Posterior cingulate gyrus (tissue), 11 donors: ENCODE measurements at places on chromosomes 4 and X.

- no peak for DNase-seq
Measured at GRCh38 chr4:47652092-47652491, 167.0 kb downstream of the ATP10D start.

GRCh38 chrX:37454537-37455285 lies 105.5 kb downstream of the PRRG1 start:
- no peak for DNase-seq

DNA sequence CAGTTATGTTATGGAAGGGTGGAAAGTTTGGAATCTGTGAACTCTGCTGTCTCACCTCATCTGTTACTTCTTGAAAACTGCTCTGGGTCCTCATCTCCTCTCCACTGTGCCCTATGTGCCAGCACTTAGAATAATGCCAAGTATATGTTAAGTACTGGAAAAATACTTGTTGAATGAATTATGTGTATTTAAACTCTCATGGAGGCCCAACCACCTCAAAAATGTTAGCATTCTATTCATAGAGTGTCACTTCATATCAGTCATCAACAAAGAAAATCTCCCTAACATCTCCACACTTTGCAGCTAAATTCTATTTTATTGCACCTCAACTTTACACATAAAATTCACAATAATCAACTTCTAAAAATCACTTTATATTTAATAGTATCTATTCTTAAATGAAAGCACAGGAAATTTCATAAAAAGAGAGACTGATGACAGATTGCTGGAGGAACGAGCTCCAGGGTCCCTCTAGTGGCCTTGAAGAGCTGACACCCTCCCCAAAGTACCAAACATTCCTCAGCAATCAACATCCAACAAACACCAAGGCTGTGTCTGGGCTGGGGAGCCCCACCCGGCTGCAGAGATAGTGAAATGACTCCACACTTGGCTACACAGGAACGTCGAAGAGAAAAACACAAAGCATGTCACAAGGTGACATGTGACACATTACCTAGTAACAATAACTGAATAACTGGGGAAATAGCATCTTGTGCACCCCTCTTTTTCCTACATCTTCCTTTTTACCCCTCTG lies 45.8 kb downstream of the SLC39A8 start:
- DNase-seq = no peak

DNA sequence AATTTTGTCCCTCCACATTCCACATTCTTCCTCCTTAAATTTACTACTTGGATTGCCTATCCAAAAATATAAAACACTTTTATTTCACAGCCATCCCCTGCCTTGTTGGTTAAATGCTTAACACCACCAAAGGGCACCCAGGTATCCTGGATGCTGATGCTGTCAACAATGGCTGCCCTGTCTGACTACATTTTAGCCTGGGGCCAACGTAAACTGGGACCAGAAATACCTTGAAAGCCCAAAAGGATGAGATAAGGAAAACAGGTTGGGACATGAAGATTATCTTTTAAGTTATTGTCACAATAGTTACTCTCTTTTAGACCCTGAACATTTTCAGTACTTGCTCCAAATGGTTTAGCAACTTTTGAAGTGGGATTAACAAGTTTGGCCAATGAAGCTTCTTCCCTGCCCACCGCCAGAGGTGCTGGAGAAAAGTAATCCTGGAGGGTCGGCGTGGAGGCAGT lies 775 bp upstream of the YIPF6 start:
- no peak for DNase-seq

GRCh38 chrX:123743312-123743711 lies 10.5 kb upstream of the THOC2 start:
- DNase-seq = no peak

DNA sequence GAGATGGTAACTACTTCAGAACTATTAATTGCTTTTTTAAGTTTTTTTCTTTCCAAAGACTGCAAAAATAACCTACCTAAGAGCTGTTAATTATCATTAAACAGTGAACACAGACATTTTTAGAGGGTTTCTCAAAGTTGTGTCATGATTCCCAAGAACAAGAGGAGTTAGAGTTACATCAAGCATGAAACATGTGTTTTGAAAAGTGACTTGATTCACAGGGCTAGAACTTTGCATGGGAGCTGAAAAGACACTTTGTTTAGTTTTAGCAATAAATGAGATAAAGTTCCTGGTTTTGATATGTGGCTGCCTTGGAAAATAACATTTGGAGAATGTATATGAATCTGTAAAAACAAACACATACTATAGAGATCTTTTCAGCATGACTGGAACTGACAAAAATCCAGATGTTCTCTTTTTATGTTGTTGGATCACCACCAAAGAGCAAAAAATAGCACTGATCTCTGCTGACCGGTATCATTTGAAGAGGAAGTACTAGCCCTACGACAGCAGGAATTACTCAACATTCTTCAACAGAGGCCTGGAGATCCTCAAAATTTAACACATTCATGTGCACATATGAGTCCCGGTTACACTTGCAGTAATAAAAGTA lies 173.0 kb upstream of the PCDH18 start:
- no peak for DNase-seq

DNA sequence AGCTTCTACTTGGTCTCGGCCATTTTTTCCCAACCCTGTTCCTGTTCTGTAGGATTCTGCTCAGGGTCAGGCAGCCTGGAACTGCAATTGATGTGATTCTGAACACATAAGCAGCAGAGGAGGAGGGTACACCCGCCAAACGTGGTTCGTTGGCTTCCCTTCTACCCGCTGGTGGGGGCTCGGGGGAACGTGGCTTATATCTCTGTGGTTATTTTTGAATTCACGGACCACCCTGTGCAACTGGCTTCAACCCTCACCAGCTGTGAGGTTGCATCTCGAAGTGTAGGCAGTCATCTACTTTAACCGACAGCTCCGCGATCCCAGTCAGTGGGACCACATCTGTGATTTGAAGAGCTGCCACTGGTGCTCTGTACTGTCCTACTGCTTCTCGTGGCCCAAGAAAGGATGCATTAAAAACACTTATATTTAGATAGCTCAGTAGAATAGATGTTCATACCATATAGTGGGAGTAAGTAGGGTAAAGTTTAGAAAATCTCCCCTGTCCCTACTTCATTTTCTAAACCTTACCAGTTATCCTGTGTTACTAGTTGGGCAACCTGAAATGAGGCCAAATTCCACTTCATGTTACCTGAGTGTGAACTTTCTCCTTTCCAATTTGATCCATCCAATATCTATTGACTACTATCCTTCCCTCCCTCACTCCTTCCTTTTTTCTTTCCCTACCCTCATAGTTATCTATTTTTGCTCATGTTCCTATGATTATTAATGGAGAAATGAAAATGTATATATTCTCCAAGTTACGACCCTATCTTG lies 80.4 kb upstream of the BCOR start:
- no peak for DNase-seq

- DNase-seq = no peak
Measured at GRCh38 chr4:183300655-183301054, 19.4 kb downstream of the CLDN22 start.

- no peak for DNase-seq
Measured at GRCh38 chr4:116099596-116099995, 985.8 kb downstream of the TRAM1L1 start.

DNA sequence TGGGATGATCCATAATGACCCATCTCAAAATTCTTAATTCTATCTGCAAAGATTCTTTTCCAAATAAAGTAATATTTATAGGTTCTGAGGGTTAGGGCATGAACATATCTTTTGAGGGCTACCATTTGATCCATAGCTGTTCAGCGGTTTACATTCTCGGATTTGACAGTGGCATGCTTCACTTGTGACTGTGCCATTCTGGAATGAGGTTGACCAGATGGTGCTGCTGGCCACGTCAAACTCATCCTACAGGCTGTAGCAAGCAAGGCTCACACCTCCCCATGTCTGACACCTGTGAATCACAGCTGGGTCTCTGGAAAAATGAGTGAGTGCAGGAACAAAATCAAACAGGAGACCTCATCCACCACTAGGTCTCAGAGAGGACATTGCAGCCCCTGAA lies 280.5 kb downstream of the DHRSX start:
- no peak for DNase-seq

DNA sequence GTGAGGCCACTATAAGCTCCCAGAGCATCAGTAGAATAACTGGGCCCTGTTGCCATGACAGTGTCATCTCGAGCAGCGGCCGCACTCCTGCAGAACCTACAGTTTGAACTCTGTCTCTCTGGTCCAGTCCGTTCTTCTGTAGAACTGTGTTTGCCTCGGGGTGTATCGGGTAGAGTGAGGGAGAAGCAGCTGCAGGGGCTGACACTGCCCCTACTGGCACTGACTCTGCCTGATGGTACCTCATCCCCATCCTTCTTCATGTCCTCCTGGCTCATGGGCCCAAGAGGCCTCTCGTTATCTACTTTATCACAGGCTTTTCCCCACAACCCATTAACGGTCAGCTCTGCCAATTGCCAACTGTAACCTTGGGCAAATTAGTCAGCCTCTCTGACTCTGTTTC lies 96.5 kb downstream of the NPNT start:
- no peak for DNase-seq

GRCh38 chrX:73916931-73917667 lies 354.1 kb downstream of the CHIC1 start:
- DNase-seq = no peak

- no peak for DNase-seq
Measured at GRCh38 chr4:165058666-165059065, 5.0 kb downstream of the TRIM75 start.

- DNase-seq = no peak
Measured at GRCh38 chrX:150968862-150969720, 14.0 kb upstream of the HMGB3 start.

GRCh38 chr4:150402871-150403272 lies 179.1 kb upstream of the MAB21L2 start:
- DNase-seq = peak; percentile 45

DNA sequence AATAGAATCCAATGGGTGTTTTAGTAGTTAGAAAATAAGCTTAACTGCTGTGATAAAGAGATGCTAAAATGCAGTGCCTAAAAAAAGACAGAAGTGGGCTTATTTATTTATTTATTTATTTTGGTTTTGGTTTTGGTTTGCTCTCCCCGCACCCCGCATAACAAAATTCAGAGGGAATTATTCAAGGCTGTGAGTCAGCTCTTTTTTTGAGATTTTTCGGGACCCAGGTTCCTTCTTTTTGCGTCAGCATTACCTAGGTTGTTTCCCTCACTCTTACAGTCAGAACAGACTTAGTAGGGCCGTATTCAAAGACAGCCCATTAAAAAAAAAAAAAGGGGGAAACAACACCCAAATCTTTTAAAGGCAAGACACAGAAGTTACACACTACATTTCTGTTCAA lies 1495.5 kb upstream of the ADGRL3 start:
- DNase-seq = no peak

DNA sequence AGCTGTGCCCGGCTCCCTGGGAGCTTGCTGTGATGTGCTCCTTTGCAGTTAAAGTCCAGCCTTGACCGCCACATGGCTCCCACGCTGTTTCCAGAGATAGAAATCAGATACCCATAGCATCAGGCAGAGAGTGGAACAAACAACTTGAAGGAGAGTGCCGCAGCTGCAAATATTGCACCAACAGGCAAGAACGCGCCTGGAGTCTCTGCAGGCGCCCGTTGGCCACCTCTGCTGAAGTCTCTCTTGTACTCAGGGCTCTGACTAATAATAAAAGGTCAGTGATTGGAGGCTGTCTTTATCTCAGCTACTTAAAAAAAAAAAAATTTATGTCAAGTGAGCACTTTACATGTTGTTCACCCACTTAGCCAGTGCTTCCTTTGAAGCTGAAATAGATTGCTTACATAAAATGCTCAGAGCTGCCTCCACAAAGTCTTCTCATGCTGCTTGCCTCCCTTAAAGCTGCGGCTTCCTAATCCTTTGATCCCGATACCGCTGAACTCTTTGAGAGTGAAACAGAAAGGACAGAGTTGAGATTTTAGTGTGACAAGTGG lies 30.9 kb upstream of the TENM3 start:
- no peak for DNase-seq

- no peak for DNase-seq
Measured at GRCh38 chr4:88792821-88793220, 95.2 kb upstream of the NAP1L5 start.

DNA sequence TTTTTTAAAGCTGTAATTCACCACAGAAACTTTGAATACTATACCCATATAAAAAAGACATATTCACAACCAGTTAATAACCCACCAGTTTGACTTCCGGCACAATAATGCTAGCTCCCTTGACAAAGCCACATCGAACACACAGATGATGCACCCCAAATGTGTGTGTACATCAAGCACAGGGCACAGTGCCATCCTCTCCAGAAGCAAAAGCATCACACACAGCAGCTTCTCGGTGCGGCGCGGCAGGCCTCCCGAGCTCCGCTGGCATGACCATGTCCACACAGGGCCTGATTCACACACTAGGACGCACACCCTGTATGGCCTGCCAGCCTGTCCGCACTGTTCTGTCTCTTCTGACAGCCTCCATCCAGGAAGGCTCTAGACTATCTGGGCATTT lies 88.0 kb downstream of the LEF1 start:
- no peak for DNase-seq

DNA sequence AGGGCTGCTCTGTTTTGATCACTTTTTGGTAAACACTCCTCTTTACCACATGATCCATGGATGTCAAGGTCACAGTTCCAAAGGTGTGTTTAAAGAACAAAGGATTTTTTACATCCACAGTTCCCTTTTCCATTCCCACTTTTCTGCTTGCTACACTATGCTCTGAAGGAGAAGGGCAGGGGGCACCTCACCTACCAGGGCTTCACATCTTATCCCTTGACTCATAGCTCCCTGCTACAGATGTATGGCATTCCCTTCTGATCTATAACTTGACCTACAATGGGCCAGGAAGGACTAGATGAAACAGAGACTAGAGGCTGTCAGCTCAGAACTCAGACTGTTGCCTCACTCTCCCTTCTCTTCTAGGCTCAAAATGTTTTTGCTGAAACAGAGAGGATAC lies 233.1 kb upstream of the RPS6KA3 start:
- no peak for DNase-seq
